ENCODE measurements at places on chromosomes 6 and 20. TPM values are rescaled to one million over a fixed set of nuclear protein-coding genes. Genes with fewer than 3 reads are reported as not detected.

SLC17A3 gene
- total RNA-seq: not detected

HLA-DMA gene
- total RNA-seq: 5.7 TPM

C6orf52 gene
- not detected for total RNA-seq

MLIP gene
- not detected for total RNA-seq

LGSN gene
- total RNA-seq: not detected

MUC22 gene
- total RNA-seq: not detected

CCN5 gene
- total RNA-seq: 59.2 TPM

OR12D3 gene
- total RNA-seq: not detected

TMEM244 gene
- not detected for total RNA-seq

ANGPT4 gene
- under 0.01 TPM for total RNA-seq
